ENCODE measurements at places on chromosomes 3 and 15. TPM values are rescaled to one million over a fixed set of nuclear protein-coding genes. Genes with fewer than 3 reads are reported as not detected.

DNA sequence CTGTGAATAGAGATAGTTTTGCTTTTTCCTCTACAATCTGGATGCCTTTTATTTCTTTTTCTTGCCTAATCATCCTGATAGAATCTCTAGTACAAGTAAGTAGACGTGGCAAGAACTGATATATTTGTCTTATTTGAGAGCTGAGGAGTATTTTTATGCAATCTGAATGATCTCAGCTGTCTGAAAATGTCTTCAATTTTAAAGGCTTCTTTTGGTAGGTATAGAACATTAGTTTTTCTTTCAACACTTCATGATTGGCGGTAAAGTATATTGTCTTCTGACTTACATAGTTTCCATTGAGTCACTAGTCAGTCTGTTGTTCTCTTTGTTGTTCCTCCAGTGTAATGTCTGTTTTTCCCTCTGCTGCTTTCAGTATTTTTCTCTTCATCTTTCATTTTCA, 31.3 kb downstream of the MGA start:
- no peak for DNase-seq

- no peak for DNase-seq
Measured at GRCh38 chr3:24607281-24607680, 112.6 kb upstream of the THRB start.

GRCh38 chr3:84961011-84961410, 2.2 kb downstream of the CADM2 start:
- DNase-seq, result no peak

- no peak for DNase-seq
Measured at GRCh38 chr15:91193378-91193720, 93.3 kb downstream of the SV2B start.

GRCh38 chr15:63277038-63277892, at the start of gene APH1B:
Gene APH1B (plus strand): TSS chr15:63277605. CDS start chr15:63277624, 19 bp downstream.
- DNase-seq, result peak; percentile 67

DNA sequence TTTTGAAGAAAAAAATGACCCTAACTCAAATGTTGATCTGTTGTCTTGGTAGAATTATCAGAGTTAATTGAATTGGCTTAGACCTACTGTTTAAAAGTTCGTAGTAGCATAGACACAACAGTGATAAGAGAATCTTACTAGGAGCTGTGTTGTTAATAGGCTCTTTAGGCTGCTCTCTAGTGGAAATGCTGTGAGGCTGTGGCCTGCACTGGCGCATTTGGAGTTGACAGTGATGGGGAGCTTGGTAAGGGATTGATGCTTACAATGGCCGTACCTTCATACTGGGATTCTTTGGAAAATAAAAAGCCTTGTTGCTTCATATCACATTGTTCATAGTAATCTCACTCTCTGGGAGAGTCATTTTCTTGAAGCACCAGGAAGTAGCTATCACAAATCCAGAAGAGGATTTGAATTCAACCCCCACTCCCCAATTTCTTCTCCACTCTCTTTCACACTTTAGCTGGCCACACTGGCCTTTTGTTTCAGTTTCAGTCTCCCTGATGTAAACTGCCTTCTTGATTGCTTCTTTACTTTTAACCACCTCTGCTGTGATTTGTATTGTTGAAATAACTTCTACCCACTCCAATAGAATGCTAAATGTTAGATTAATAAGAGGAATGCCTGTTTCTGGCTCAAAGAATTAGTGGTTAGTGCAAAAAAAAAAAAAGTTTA, 56.6 kb downstream of the CEP63 start:
- DNase-seq, result no peak

DNA sequence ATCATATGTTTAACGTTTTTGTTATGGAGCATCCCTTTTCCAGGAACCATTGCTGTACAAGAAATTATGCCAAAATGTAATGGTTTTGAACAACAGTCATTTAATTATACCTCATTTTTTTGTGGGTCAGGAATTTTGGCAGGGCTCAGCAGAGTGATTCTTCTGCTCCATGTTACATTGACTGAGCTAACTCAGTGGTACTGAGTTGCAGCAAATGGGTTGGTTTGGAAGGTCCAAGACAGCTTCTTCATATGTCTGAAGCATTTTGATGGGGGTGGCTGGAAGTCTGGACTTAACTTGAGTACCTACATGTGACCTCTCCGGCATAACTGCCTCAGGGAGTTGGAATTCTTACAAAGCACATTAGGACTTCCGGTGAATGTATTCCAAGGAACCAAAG, 26.0 kb upstream of the CMC1 start:
- no peak for DNase-seq

- no peak for DNase-seq
Measured at GRCh38 chr3:21942328-21942727, 191.3 kb upstream of the ZNF385D start.

- no peak for DNase-seq
Measured at GRCh38 chr15:92629975-92630626, 25.5 kb downstream of the FAM174B start.

GRCh38 chr3:157388976-157389375, 47.7 kb upstream of the PTX3 start:
- no peak for DNase-seq

GRCh38 chr3:125037498-125038150, 18.2 kb downstream of the HEG1 start:
- no peak for DNase-seq

The ALPK3 gene
- total RNA-seq, result 2.4 TPM

DNA sequence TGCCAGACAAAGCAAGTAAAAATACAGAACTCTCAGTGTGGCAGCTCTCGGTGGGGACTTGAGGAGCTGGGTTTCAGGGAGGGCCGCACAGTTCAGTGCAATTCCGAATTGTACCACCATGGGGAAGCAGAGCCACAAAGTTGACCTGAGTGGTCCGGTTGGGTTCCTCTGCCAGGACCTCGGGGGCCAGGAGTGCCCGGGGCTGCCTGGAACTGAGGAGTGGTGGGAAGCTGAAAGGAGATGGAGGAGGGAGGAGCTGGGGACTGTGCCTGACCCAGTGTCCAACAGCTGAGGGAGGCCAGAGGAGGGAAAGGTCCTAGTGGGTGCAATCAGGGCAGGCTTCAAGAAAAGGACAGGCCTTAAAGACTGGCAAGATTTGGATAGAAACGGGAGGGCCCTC, 32.2 kb upstream of the TRH start:
- DNase-seq, result peak; percentile 74
